ENCODE measurements at places on chromosomes 5 and 9.

- DNase-seq: peak; percentile 65
These were observed 30.0 kb downstream of the TGFBR1 start for GRCh38 chr9:99134893-99135341.

GRCh38 chr5:9721161-9721560 is 91.0 kb upstream of the TAS2R1 start:
- DNase-seq: no peak

DNA sequence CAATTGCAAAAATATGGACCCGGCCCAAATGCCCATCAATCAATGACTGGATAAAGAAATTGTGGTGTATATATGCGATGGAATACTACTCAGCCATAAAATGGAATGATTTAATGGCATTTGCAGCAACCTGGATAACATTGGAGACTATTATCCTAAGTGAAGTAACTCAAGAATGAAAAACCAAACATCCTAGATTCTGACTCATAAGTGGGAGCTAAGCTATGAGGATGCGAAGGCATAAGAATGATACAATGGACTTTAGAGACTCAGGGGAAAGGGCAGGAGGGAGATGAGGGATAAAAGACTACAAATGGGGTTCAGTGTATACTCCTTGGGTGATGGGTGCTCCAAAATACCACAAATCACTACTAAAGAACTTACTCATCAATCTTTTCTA is 247.6 kb upstream of the FBXL7 start:
- DNase-seq: no peak

DNA sequence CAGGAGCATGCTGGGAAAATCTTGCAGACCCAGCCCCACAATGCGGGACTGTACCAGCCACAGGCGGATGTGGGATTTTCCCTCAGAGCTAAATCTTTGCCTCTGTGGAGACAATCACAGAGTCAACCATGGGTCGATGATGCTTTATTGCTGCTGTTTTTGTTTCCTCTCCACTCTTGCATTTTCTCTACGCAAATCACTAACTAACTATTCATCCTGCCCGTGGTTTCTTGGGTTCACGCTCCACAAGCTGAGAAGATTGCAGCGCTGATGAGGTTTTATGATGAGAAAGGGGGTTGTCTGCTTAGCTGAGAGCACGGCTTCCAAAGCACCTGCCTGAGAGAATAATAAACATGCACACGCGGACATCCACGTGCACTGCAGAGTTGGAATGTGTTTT is 500.2 kb upstream of the ADAMTS16 start:
- DNase-seq: no peak

DNA sequence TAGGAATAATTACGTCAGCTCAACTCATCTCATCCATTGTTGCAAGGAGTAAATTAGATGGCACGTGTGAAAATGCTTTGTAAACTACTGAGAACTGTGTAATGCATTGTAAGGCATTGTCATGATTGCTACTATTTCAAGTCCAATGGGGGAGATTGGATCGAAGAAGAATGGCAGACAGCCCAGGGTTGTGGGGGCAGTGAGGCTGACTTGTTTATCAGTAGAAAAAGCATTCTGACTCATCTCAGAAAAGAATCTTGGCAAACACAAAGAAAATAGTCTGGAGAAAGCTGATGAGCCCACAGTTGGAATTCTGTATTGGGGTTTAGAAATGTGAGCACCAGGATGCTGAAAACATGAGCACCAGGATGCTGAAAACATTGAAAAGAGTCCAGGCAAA is 28.0 kb upstream of the DAP start:
- peak; percentile 93 for DNase-seq

DNA sequence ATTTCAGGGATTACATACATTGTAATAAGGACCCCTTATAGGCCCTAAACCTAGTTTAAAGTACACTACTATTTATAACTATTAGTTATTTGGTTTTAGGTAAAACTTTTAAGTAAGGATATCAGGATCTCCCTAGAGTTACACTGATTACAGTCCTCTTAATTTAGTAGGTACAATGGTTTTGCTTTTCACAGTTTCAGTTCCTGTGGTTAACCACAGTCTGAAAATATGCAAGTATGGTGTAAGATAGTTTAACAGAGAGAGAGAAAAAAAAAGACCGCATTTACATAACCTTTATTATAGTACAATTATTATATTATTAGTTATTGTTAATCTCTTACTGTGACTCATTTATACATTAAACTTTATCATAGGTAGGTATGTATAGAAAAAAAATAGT is 725.3 kb upstream of the PTPRD start:
- peak; percentile 9 for DNase-seq

GRCh38 chr9:91495450-91495849 is 71.8 kb upstream of the NFIL3 start:
- peak; percentile 96 for DNase-seq

- no peak for DNase-seq
These were observed 272.8 kb downstream of the CWC27 start for GRCh38 chr5:65041296-65042158.

- no peak for DNase-seq
These were observed 344 bp downstream of the NEUROG1 start for GRCh38 chr5:135535420-135535819.

DNA sequence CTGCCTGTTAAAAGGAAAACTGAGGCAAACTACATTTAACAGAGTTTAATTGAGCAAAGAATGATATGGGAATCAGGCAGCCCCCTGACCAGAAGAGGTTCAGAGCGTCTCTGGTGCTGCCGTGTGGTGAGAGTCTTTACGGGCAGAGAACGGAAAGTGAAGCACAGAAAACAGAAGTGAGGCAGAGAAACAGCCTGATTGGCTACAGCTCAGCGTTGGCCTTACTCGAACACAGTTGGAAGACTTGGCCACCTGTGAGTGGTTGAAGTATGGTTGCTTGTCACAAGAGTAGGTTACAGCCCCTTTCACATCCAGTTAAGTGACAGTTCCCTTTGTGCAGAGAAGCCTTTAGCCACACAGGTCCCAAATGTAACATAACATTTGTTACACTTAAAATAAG is 16.9 kb upstream of the FBP1 start:
- DNase-seq: peak; percentile 21

DNA sequence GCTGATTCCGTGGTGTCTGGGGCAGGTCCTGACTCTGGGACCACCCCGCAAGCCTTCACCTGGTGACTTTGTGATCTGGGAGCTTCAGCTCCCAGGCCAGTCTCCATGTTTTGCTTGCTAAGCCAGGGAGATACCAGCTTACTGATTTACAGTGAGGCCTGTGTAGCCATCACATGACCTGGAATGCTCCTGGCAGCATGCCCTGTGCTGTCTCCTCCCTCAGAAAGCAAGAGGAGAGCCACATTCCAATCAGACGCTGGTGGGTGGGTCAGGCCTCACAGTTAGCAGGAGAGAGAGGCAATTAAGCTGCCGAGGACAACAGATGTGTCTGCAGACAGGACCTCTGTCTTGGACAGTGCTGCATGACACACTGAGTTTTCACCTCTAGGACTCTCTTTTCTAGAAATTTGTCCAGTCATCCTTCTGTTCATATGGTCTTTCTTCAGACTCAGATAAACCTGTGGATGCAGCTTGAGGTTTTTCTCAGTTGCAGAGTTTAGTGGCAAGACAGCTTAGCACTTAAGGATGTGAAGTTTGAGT is 24.4 kb upstream of the GRPEL2 start:
- peak; percentile 97 for DNase-seq

DNA sequence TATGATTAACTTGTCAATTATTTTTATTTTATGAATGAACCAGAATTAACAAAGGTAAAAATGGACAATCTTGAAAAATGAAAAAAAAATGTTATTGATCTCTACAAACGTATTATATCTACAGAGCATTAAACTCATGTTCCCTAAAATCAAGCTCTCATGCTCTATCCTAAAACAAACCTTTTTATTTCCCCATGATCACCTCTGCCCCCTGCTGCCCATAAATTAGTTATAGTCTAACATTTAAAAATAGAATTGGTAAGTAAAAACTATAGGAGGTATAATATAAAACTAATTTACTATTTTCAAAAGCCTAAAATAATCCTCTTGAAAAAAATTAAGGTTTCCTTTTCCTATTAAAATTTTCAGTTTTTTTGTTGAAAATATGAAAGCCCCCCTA is 168.0 kb upstream of the POU5F2 start:
- DNase-seq: no peak

DNA sequence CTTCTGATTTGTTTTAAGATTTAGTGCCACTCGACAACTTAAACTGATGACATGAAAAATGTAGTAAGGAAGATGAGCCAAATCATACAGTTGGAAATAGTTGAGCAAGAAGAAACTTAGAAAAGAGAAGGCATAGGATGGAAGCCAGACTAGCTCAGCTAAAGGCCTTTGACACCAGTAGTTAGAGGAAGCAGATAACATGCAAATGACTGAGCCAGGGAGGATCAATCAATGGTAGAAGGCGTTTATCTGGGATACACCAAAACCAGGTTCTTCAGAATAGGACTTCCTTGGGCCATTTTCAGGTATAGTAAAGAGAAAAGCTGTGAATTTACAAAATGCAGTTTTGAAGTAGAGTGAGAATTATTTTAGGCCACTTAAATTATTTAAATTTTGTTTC is 3.2 kb downstream of the TDRD7 start:
- DNase-seq: no peak

DNA sequence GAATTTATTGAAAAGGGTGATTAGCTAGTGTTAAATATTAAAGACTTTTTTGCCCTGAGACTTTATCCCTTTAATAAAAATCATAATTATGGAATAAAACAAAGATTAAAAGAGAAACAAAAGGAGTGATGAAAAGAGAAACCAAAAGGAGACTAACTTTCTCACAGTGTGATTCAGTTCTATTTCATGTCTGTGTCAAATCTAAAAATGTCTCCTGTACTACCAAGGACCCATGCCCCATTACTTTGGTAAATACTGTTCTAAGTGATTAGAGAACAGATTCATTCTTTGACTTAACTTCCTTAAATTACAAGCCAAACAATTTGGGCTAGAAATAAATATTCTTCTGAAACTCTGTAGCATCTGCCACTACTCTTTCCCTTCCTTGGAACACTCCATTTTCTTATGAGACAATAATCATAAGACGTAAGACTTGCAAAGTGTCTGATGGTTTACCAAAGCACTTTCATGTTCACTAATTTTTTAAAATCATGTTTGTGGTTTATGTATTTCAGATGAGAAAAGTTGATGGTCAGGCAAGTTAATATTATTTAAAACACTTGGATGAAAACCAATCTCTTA is 319.0 kb downstream of the EBF1 start:
- DNase-seq: no peak

DNA sequence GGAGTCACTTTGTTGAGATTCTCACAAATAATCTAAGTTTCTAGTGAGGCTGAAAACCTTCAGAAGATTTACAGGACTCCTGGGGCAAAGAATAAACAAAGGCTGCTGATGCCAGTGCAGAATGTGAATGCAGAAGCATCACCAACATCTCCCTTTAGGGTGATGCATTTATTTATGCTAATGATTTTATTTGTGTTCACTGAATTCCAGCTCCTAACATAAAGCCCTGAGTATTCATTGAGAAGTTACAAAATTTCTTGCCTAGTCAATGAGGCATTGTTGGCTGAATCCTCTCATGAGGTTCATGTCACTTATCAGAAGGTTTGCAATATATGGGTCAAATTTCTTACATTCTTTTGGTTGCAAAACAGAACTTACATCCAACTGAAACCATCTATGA is 70.0 kb downstream of the GRIN3A start:
- DNase-seq: no peak

- no peak for DNase-seq
These were observed 3.3 kb upstream of the DCTN3 start for GRCh38 chr9:34623374-34624235.

- DNase-seq: peak; percentile 95
These were observed 18.1 kb downstream of the CCNH start for GRCh38 chr5:87394411-87395165.

DNA sequence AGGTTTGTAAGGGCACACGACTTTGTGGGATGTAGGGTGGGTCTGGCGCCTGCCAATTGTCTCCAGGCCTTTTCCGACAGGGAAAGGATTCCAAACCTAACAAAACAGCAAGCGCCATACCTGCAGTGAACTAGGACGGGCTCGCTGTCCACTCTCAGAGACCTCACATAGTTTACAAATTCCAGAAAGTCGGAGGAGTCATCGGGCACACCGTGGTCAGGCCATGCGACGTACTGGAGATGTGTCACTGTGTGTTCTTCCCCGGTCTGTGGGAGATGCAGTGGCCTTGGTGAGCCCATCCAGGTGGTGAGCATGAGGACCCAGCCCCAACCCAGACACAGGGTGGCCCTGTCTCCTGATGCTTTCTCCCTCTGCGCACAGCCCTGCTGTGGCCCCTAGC is 61.3 kb upstream of the EPB41L4B start:
- DNase-seq: no peak

DNA sequence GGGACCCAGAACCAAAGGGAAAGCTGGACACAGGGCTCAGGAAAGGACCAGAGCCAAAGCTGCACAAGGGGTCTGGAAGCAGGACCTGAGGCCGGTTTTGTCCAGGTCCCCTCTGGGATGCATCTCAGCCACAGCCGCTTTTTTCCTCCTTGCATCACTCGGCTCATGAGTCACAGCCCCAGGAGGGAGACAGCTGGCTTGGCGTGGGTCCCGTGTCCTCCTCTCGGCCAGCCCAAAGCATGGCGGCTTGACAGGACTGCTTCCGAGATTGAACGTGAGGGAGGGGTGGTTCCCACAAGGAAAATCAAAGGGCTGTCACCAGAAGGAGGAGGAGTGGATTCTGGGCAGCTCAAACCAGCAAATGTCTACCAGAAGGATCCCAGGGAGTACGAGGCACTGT is 56.7 kb upstream of the CPLX2 start:
- DNase-seq: no peak

- DNase-seq: peak; percentile 23
These were observed 162.3 kb downstream of the KDM4C start for GRCh38 chr9:6920041-6920440.

- DNase-seq: peak; percentile 43
These were observed at the start of gene AGPAT2 for GRCh38 chr9:136686794-136687711. TSS of gene AGPAT2 (minus strand) at chr9:136687457. CDS start at chr9:136687357, 100 bp downstream.

DNA sequence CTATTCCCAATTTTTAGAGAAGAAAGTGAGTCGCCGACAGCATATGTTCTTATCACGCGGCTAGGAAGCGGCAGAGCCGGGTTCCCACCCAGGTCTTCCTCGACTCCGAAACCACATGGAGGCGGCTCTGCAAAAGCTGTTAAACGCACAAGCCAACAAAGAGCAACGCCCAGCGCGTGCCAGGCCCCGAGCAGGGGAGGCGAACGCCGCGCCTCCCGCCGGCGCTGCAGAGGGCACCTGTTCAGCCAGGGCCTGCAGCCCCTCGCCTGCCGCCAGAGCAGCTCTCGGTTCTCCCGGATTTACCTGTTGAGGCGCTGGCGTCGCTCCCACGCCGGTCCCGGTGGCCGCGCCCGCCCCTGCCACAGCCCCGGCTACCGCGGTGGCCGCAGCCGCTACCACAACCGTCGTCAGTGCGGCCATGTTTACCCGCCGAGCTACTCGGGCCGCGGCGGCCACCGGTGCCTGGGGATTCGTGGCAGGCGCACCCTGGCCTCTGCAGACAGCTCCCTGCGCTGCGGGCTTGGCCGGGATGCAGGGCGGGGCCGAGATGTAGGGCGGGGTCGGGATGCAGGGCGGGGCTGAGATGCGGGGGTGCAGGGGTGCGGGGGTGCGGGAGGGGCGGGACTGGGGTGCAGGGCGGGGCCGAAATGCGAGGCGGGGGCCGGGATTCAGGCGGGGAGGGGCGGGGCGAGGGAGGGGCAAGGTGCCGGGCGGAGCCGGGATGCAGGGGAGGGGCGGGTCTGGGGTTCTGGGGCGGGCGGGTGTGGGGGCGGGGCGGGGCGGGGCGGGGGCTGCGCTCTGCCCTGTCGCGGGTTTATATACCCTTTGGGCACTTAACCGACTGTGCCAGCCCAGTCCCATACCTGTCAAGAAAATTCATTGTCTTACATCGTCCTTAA is at the start of gene CCDC112:
TSS of gene CCDC112 (minus strand) at position 531 of the 899 bp plus-strand sequence. CDS start at position 420, 111 bp downstream.
- peak; percentile 72 for DNase-seq
